ENCODE measurements at places on chromosomes 5 and 9. TPM values are rescaled to one million over a fixed set of nuclear protein-coding genes. Genes with fewer than 3 reads are reported as not detected.
A peak's percentile ranks its signal among the peaks of the same experiment; 100 is the strongest.

DNA sequence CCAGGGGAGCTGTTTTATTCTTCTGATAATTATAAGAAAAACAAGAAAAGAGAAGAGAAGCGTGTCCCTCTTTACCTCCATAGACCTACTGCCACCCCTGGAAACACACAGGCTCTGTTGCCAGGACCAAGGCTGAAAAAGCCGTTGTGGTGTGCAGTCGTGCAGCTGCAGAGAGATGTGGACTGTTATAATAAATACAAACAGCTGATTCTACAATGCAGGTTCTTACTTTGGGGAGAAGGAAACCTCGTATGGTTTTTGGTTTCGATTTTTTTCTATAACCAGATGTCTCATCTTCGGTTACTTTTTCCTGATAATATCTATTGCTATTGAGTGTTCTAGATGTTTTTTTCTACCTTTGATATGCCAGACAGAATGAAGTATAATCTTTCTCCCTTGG lies 28.1 kb downstream of the FYB1 start:
- no peak for DNase-seq

DNA sequence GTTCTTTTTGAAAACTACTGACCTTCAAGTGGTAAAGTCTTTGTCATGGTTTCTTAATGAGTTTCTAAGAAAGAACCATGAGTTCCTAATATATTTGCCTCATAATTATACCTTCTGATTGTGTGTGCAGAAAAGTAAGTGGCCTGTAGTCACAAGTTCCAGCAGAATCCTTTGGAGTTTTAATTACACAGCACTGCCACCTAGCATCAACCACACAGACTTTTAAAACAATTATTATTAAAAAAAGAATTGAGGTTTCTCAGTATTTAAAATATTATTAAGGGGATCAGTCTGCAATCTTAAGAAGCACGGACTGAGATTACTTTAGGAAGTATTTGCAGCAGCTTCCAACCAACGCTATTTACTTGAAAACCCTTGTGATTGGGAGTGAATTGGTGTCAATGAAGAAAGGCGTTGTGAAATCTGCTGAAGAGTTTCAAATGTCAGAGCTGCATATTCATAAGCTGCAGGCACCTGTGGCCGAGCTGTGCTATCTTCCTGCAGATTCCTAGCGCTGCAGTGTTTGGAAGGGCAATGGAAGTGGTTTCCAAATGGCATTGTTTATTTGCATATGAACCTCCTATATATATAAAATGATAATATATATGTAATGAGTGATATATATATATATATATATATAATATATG lies 1074.2 kb upstream of the WWC1 start:
- no peak for DNase-seq

- DNase-seq, result no peak
Observed at GRCh38 chr9:128159522-128159783, 612 bp upstream of the BBLN start.

GRCh38 chr5:135584918-135585317 lies 6.1 kb upstream of the CXCL14 start:
- DNase-seq, result no peak

Gene SHB
- total RNA-seq, result 26.7 TPM

Gene NME5
- 5.9 TPM for total RNA-seq

DNA sequence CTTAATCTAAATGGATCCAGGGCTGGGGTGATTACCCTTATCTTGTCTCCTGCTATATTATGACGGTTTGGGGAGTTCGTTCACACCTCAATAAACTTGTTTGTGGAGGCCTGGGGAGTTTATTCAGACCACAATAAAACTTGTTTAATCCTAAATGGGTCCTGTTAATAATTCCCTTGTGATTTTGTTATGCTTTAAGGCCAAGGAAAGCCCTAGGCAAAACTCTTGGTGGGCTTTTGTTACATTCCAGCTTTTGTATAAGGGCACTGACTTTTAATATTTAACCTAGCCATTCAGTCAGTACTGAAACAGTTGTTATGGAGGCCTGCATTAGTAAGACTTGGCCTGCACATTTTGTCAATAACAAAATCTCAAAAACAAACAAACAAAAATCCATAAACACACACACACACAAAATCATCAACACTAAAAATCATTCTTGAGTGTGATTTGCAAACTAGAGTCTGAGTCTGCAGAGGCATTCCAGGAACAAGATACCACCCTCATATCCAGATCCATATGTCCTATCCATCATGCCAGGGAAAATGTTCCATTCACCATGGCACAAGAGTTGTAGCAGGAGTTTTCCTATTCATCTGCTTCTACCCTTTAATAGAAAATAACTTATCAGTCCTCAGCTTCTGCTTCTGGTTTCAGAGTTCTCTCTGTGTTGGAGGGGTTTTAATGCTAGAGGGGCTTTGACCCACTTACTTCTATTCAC lies 421.7 kb downstream of the AGTPBP1 start:
- DNase-seq, result no peak

DNA sequence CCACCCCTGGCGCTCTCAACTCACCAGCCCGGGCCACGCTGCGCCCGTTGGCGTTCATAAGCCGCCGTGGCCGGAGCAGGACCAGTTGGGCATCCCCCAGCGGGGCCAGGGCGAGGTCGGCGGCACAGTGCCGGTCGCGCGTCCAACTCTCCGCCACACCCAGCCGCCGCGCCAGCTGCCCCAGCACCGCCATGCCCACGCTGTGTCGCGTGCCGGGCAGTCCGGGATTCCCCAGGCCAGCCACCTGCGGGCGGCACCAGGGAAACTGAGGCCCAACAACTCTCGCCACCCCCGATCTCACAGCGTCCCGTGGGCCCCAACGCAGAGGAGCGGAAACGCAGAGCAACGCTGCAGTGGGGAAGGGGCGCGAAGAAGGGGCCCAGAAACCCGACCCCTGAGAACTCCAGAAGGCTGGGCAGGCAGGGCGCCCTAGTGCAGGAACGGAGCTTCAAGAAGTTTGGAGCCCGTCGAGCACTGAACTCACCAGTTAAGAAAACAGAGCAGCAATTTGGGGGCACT lies 453 bp downstream of the PTRH1 start:
- DNase-seq, result peak; percentile 87

- no peak for DNase-seq
Observed at GRCh38 chr5:52449516-52449915, 338.2 kb upstream of the ITGA1 start.

- no peak for DNase-seq
Observed at GRCh38 chr5:54722846-54723433, 205.4 kb downstream of the SNX18 start.

- no peak for DNase-seq
Observed at GRCh38 chr5:16271851-16272250, 92.3 kb upstream of the MARCHF11 start.

DNA sequence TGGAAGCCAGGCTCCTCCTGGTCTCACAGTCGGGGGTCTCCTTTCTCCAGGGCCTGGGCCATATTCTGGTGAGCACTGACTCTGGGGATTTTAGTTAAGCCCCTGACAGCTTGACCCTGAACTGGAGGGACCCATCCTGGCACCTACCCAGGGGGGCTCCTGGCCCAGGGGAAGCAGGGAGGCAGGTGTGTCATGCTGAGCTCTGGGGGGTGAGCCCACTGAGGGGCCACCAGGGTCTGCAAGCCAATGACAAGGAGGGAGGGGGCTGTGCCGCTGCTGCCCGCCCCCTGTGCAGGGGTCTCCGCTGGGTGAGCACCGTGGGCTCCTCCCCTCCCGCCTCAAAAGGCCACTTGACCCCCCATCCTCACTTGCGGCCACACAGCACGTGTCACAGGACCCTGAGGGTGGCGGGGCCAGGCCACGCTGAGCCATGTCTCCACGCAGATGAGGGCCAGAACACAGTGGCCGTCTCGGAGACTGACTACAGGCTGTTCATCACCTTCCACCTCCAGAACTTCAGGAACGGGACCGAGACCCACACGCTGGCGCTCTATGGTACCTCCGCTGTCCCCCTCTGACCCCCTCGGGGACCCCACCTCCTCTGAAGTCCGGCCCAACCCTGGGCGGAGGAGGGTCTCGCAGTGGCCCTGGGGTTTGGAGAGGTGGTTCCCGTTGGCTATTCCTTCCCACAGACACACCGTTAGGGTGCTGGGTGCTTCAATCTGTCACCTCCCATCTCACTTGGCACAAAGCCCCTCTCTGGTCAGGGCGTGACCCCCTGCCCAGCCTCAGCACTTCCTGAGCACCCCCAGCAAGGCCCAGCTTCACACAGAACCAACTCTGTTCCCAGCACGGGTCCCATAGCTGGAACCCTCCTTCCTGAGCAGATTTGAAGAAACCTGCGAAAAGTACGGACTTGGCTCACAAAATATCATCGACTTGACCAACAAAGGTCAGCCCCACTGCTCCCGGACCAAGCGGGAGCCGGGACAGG lies 2.0 kb downstream of the LCN9 start:
- DNase-seq, result no peak

Data from left lung (tissue), 14 donors.